GM19239 (cell line): ENCODE measurements at places on chromosomes 1 and 21.

GRCh38 chr1:84257617-84258016 lies 43.9 kb upstream of the SAMD13 start:
- no peak for DNase-seq

DNA sequence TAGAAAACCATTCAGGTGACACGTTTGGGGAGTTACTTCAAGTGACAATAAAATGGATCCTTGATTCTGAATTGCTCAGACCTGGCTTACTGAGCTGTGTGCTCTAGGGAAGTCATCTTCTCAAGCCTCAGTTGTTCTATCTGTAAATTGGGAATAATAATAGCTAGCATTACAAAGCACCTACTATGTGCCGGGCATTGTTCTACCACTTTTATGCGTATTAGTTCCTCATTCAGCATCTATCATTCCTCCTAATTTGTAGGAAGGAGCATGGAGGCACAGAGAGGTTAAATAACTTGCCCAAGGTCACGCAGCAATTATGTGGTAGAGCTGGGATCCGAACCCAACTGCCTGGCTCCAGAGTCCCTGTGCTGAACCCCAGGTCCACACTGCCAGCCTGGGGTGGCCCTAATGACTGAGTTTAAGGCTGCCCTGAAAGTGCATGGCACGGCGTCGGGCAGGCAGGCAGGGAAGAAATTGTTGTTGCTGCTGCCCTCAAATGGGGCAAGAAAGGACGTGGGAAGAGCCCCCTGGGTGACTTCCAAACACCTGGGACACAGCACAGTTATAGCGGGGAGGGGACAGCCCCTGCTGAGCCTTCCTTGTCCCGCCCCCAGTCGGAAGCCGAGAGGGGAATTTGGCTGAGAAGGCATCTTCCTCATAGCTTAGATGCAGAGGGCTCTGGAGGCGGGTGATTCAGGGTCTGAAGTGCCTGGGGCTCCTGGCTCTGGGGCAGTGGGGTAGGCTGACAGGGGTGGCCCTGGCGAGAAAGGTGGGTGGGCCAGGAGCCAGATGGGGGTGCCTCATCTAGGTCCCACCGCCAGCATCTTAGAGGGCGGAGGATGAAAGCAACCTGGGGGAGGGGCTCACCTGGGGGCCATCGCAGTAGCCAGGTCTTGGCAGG lies 86.5 kb upstream of the IFFO2 start:
- DNase-seq = no peak

DNA sequence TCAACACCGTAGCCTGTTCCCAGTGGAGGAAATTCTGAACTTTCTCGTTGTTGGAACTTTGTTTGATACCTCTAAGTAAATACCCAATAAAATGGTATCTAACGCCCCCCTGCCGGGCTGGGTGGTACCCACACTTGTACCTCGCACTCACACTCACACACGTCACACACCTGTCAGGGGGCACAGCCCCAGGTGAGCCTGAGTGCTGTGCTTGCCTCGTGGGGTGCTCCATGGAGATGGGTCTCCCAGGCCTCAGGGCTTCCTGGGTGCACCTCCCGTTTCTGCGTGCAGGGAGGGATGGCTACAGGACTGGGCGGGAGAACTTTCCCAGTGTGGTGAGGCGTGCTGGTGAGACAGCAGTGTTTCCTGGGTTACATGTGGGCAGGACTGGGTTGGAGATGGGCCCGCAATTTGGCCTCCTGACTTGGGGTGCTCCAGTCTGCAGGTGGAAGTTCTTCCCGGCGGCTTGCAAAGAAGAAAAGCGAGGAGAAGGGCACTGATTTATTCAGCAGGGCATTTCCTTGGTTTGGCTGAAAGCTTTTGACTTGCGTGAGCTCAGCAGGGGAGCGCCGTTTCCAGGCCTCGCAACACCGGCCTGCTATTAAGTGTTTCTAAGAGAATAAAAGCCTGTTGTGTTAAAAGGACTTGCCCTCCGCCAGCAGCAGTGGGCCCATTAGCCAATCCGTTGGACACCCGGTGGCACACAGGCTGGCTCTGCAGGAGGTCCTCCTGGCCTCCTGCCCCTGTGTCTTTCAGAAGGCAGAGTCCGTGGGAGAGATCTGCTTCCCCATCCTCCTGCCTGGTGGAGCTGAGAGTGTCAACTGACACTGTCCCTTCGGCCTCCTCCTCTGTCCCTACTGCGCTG lies 79.7 kb downstream of the KIF26B start:
- no peak for DNase-seq

GRCh38 chr1:214636436-214636835 lies 33.4 kb downstream of the CENPF start:
- DNase-seq = no peak
